GM23248 (cell line): ENCODE measurements at places on chromosomes 2 and 18. TPM values are rescaled to one million over a fixed set of nuclear protein-coding genes. Genes with fewer than 3 reads are reported as not detected.

The SCYGR4 gene
- polyA plus RNA-seq: not detected in 2 replicates

The SIX2 gene
- 0.19 and 0.22 TPM in 2 replicates for polyA plus RNA-seq

The GALNT13 gene
- not detected in 2 replicates for polyA plus RNA-seq

The CD8B gene
- polyA plus RNA-seq: not detected in 2 replicates

The DNAJC5G gene
- not detected in 2 replicates for polyA plus RNA-seq

The GPBAR1 gene
- polyA plus RNA-seq: 0.14 TPM in 1 of 2 replicates, not detected in the other
